ENCODE measurements at places on chromosomes 16 and 17.
A peak's percentile ranks its signal among the peaks of the same experiment; 100 is the strongest.

DNA sequence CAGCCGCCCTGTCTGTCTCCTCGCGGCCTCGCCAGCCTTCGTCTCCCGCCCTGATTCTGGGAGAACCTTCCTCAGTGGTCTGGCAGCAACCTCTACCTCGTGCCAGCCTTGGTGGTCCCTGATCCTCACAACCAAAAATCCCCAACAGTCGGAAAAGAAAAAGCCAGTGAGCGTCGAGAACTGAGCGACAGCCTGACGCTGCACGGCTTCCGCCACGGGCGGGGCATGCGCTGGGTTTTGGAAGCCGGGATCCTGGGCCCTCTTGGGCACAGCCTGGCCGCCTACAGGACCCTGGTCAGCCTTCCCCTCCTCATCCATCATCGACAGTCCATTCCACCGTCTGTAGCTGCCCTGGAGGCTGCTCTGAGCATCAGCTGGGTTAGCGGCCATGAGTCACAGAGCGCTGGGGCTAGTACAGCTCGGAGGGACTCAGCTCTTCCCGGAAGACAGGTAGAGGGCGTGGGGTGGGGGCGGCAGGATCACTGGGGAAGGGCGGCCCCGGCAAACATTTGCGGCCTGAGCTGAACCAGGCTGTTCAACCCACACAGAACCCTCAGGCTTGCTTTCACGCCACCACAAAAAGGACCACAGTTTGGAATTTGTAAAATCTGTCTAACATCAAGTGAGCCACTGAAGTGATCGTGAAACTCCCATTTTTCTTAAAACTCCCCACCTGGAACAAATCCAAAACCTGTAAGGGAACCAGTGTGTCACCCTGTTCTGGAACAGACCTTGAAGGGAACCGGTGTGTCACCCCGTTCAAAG is 55.4 kb upstream of the DOC2B start:
- peak; percentile 28 for DNase-seq

DNA sequence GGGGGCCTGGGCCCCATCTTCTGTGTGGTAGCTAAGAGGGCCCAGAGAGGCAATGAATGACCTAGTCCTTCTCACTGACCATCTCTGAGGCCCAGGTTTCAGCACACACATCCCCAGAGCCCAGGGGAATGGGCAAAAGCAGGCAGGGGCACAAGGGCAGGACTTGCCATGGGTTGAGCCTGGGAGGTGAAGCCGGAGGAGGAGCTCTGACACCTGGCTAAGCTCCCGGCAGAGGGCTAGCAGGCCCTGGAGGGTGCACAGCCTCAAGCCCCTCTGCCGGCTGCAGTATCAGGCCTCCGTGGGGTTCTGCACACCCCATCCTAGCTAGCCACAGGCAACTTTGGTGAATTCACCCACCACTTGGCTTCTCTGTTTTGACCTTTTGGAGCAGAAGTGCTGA is 5.3 kb downstream of the SRCIN1 start:
- no peak for DNase-seq

- DNase-seq = no peak
Measured at GRCh38 chr17:73643852-73644144, 447 bp downstream of the SDK2 start.

- DNase-seq = no peak
Measured at GRCh38 chr17:29789196-29790170, 140.5 kb downstream of the SSH2 start.

DNA sequence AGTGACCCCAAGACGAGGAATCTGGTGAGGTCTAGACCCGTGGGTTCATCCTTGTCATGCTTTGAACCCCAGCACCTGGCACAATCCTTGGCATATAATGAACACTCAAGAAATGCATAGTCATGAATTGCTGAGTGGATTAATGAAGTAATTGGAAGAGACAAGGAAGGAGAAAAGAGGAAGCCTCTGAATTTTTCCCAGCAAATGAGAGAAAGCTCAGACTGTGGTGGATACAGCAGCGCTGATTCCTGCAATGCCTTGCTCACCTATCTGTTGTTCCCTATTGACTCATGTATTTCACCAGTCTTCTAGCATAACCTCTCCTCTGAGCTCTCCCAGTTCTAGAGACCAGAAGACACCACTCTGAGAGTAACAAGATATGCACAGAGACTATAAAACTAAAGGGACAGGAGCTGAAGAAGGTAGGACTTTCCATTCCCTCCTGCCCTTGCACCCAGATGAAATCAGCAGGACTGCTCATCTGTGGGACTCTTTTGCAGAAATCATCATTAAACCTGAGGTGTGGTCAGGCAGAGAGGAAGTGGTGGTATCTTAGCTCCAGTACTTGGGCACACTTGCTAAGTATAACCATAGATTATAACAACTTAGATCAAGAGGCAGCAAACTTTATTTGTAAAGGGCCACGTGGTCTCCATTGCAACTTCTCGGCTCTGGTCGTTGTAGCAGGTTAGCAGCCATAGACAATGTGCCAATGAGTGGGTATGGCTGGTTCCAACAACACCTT is 102.8 kb downstream of the MAF start:
- DNase-seq = no peak
